Activated CD8-positive, alpha-beta memory T cell treated with anti-CD3 and anti-CD28 coated beads, Interleukin-2, amount 50 U/mL, for 4 hours (primary cell): ENCODE measurements at places on chromosomes 5 and 9.

DNA sequence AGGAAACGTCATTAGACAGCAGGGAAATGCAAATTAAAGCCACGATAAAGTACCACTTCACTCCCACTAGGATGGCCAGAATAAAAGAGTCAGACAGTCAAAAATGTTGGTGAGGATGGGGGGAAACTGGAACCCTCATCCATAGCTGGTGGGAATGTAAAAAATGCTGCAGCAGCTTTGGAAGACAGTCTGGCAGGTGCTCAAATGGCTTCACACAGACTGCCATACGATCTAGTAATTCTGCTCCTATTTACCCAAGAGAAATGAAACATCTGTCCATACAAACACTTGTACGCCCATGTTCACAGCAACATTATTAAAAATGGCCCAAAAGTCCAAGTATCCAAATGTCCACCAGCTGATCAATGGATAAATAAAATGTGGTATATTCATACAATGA lies 158.9 kb upstream of the PHYKPL start:
- no peak for DNase-seq

GRCh38 chr5:157253547-157253946 lies 12.4 kb upstream of the CYFIP2 start:
- DNase-seq: no peak

DNA sequence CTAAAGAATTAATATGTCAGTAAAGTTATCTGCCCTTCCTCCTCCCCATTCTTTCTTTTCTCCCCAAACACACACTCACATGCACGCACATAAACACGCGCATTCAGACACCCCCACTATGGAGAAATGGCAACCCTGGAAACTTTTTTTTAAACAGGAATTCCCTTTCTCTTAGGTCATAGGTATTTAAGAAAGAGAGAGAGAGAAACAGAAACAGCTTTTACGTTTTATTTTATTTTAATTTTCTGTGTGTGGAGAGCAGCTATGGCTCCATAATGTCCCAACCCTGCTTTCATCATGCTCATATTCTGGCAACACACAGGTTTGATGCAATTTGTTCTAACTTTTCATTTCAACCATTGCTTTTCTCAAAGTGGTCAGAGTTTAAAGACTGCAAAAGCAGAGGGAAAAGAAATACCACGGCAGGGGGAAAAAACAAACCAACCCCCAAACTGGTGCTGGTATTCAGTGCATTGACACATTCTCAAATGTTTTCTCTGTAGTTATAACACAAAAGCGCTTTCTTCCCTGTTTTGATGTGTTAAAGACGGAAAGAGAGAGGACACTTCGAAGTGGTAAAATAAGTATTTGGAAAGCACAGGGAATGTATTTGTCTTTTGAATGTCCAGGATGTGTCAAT lies 126.0 kb upstream of the TMEM161B start:
- no peak for DNase-seq

GRCh38 chr5:72228960-72229359 lies 91.1 kb downstream of the MRPS27 start:
- DNase-seq: no peak

GRCh38 chr9:133542002-133542401 lies 7.5 kb downstream of the ADAMTSL2 start:
- no peak for DNase-seq

DNA sequence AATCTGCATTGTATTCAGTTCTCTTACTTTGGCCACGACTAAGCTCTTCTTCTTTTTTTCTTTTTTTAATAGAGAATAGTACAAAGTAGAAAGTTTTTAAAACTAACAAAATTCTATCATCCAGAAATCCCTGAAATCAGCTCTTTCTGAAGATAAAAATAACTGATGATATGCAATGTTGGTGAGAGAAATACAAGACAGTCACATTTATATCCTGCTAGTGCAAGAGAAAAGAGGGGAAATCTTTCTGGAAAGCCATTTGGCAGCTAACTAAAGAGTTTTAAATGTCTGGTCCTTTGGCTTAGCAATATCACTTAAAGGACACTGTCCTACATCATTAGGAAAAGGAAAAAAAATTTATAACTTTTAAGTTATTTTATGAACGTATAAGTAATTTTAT lies 27.0 kb upstream of the FREM1 start:
- DNase-seq: no peak

- no peak for DNase-seq
Observed at GRCh38 chr5:31537851-31538250, 5.8 kb downstream of the C5orf22 start.

DNA sequence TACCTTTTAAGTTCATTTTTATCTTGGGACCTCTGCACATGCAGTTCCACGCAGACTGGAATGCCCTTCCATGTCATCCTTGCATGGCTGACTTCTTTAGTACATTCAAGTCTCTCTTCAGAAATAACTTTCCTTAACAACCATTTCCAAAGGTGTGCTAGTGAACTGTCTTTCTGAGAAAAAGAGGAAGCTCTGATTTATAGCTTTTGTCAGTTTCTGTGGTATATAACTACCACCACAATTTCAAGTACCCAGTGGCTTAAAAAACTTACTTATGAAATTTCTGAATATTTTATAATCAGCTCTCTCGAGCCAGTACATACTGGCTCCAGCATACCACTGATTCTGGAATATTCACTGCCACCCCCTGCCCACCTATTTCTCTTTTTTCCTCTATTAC lies 1613.8 kb downstream of the MAT2B start:
- no peak for DNase-seq

DNA sequence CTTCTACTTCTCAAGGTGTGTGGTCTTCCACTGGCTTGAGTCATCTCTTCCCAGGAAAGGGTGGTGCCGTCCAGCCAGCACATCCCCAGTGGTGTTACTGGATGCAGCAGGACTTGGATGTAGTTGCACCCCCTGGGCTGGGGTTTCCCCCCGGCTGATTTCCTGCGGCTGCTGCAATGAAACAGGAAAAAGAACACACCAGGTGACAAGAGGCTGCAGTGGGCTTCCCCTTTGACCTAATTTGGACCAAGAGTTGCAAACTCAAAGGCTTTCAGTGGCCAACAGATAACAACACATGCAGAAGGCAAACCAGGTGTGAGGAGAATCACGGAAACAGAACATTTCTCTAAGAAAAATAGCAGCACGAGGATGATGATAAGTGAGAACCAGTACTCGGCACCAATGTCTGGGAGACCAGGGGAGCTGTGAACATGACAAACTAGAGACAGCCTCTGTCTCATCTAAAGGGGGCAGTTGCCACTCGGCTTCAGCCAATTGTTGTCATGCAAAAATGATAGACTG lies 83.7 kb downstream of the PDE6A start:
- DNase-seq: no peak

GRCh38 chr5:34900652-34901051 lies 14.7 kb downstream of the RAD1 start:
- DNase-seq: no peak

DNA sequence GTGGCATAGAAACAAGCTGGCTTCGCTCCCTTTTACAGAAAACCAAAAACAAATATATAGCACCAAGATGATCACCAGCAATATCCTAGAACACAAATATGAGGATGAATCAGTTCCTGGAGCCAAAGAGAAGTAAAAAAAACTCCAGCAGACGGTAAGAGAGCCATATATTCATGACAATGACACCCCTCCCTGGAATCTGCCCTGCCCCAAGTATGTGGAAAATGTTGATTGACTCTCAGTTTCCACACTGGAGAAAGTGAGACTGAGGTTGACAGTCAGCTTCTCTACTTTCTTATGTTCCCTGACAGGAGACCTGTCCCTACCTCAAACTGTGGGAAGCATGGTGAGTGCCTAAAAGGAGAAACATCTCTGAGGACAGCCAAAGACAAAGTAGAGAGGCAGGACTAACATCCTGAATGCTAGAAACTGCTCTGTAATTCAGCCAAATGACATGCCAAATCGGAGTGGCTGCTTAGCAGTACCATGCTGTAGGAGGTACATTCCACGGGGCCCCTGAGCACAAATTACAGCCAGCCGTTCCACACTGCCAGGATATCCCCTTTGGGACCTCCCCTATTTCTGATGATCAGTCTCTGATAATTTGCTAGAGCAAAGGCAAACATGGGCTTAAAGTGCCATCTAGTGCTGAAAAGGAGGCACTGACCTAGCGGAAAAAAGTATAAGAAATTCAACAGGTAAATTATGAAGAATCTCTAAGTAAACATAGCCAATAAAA lies 424.0 kb upstream of the RGMB start:
- DNase-seq: no peak

- no peak for DNase-seq
Observed at GRCh38 chr9:71796100-71796767, 27.9 kb upstream of the CEMIP2 start.

GRCh38 chr9:124149992-124150391 lies 107.8 kb upstream of the NEK6 start:
- DNase-seq: no peak

GRCh38 chr9:88628811-88629210 lies 93.8 kb downstream of the NXNL2 start:
- DNase-seq: no peak

GRCh38 chr9:95073042-95073607 lies 244.4 kb downstream of the FANCC start:
- no peak for DNase-seq

- no peak for DNase-seq
Observed at GRCh38 chr5:60710362-60710761, 10.4 kb upstream of the DEPDC1B start.

GRCh38 chr5:168443950-168444700 lies 42.1 kb upstream of the RARS1 start:
- DNase-seq: no peak

GRCh38 chr9:32384002-32384363 lies 460 bp upstream of the ACO1 start:
- no peak for DNase-seq

GRCh38 chr5:98076501-98076900 lies 697.0 kb upstream of the RGMB start:
- no peak for DNase-seq

DNA sequence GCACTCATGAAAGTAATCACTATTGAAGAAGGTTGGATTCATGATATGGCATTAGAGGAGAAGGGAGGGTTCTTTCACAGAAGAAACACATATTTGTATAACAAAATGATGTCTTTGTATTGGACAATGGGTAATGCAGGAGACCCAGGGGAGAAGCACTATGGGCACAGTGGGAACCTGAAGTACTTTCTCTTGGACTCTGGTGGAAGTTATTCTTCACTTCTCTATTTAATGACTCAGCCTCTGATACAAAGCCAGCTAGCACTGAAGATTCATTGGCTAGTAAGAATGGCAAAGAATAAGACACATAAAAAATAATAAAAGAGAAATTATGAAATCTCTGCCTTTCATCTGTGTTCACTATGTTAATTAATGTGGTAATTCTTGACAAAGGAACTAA lies 149.9 kb upstream of the PRR16 start:
- DNase-seq: no peak

DNA sequence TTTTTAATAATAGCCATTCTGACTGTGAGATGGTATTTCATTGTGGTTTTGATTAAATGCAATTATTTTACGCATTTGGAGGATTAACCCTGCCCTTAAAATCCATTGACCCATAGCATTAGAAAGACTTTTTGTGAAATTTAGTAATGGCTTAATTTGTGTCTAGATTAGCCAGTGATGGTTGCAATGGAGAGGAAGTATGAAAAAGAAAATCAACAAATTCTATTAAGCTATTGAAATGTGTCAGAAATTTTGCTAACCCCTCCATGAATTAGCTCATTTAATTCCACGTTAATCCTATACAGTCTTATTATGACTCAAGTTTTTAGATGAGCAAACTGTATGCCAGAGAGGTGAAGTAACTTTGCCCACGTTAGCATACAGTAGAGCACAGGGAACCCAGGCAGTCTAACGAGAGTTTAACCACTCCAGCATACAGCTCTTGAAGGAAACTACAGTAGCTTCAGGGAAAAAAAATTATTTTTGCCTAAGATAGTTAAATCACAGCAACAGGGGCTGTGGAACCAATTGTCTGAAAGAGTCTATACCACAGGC lies 158.2 kb upstream of the PPP2R2B start:
- DNase-seq: no peak

GRCh38 chr5:181234455-181235306 lies 9.0 kb downstream of the RACK1 start:
- DNase-seq: no peak

DNA sequence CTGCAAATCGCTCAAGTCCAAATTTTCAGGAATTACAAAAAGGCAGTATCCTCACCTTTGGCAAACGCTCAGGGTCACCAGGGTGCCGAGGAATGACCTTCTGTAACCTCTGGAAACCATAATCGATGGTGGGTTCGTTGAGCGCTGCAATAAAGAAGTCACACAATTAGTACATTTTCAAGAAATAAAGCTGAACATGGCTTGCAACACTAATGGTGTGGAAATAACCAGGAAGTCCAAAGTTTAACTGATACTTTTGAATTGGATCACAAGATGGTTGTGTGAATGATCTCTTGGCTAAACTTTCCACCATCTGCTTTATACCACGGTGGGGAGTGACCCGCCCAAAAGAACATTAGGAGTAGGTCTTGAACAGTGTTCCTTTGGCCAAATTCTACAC lies 368.7 kb downstream of the EBF1 start:
- DNase-seq: no peak

GRCh38 chr5:82862711-82863110 lies 214.5 kb downstream of the TMEM167A start:
- DNase-seq: no peak

- no peak for DNase-seq
Observed at GRCh38 chr5:172597755-172598155, 43.3 kb upstream of the NEURL1B start.

- no peak for DNase-seq
Observed at GRCh38 chr9:128059365-128059983, 7.6 kb downstream of the NAIF1 start.

GRCh38 chr5:14464096-14464495 lies 117.5 kb upstream of the OTULINL start:
- DNase-seq: no peak

- DNase-seq: no peak
Observed at GRCh38 chr5:43304525-43304924, 8.7 kb downstream of the HMGCS1 start.

- DNase-seq: no peak
Observed at GRCh38 chr9:128913995-128914772, 6.6 kb upstream of the PHYHD1 start.

GRCh38 chr5:147309621-147310020 lies 74.8 kb downstream of the STK32A start:
- no peak for DNase-seq

GRCh38 chr5:170110403-170111087 lies 4.8 kb downstream of the FOXI1 start:
- DNase-seq: no peak
